NCI-H2171 treated with DMSO at 0.1 percent for 48 hours (cell line): ENCODE measurements at places on chromosomes 7 and 10.

DNA sequence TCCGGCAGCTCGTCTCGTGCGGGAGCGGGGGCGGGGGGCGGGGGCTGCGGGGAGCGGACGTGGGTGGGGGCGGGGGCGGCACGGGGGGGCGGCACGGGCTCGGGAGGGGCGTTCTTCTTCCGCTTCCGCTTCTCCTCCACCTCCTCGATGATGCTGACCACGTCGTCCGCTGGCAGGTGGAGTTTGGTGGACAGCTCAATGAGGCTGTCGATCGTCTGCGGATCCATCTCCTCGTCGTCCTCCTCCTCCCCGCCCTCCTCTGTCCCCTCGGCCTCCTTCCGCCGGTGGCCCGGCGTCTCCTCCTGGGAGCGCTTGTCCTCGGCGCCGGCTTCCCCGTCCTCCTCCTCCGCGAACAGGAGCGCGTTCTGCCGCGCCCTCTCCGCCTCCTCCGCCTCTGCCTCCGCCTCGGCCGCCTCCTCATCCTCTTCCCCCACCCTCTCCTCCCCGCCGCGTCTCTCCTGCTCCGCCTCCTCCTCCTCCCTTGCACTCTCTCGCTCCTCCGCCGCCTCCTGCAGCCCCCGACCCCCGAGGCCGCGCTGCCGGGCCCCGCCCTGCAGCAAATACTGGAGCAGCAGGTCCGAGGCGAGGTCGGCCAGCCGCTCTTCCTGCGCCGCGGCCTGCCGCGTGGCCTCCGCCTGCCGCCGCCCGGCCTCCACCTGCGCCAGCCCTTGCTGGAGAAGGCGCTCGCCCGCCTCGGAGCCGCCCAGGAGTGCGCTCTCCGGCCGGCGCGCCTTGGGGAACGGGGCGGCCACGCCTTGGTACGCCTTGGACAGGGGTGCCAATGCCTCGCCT is 1.9 kb downstream of the VGF start:
- DNase-seq: peak; percentile 60

GRCh38 chr7:131836733-131837132 is 280.3 kb upstream of the PODXL start:
- no peak for DNase-seq

GRCh38 chr7:36526863-36527548 is 137.3 kb downstream of the ANLN start:
- DNase-seq: no peak

GRCh38 chr10:71236822-71237682 is 24.7 kb downstream of the UNC5B start:
- no peak for DNase-seq

GRCh38 chr10:787933-788651 is 98.6 kb upstream of the DIP2C start:
- DNase-seq: no peak

DNA sequence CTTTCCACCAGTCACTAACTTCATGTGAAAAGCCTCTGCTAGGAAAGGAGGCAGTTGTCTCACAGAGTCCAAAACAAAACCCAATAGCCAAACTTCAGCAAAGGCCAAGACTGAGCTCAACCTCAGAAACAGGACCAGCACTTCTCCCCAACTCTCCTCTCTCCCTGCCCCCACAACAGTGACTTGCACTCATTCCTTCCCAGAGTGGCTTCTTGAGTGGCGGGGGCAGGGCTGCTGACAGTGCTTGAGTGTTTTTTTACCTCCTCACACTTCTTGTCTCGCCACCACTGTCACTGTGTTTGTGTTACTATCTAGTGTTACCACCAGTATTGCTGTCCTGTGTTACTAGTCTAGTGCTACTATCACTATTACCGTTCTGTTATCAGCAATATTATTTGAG is 206.8 kb downstream of the KLF6 start:
- no peak for DNase-seq

- no peak for DNase-seq
Observed at GRCh38 chr7:27897001-27897400, 157.0 kb downstream of the TAX1BP1 start.

DNA sequence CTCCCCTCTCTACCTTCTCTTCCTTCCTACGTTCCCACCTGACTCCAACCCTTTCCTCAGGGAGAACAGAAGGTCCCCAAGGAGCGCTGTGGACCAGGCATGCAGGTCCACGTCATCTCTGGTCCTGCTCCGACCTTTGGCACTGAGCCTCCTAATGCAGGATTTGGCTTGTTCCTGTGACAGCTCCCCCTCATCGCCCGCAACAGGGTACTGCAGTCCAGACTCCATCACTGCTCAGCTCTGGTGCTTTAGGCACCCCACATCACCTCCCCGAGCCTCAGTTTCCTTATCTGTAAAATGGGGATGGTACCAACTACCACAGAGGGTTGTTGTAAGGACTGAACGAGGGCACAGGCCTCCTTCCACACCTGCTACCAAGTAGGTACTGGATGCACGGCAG is 54.6 kb downstream of the FHIP2A start:
- no peak for DNase-seq

GRCh38 chr7:146177301-146177700 is 60.7 kb downstream of the CNTNAP2 start:
- DNase-seq: no peak
